ENCODE measurements at places on chromosomes 4 and X.
A peak's percentile ranks its signal among the peaks of the same experiment; 100 is the strongest.

GRCh38 chrX:332916-333610, 14.5 kb upstream of the GTPBP6 start:
- no peak for DNase-seq

- DNase-seq = no peak
These were observed 126.0 kb downstream of the LDB2 start for GRCh38 chr4:16772366-16772850.

- DNase-seq = no peak
These were observed 1.7 kb upstream of the PRRG1 start for GRCh38 chrX:37347420-37347819.

DNA sequence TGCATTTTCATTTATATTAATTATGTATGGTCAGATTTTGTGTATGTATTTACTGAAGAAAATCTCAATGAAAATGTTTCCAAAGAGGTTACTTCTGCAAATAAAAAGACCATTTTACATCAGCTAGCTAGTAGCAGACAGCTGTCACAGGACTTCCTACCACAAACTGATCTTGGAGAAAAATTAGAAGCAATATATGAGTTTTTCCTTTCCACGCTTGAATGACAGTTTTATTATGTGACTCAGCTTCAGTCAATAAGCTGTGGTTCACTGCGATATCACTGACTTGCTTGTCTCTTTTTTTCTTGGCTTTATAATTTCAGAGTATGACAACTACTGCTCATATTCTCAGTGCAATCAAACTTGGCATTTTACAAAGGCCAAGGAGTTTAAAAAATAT, 787.4 kb upstream of the GALNTL6 start:
- DNase-seq = no peak

DNA sequence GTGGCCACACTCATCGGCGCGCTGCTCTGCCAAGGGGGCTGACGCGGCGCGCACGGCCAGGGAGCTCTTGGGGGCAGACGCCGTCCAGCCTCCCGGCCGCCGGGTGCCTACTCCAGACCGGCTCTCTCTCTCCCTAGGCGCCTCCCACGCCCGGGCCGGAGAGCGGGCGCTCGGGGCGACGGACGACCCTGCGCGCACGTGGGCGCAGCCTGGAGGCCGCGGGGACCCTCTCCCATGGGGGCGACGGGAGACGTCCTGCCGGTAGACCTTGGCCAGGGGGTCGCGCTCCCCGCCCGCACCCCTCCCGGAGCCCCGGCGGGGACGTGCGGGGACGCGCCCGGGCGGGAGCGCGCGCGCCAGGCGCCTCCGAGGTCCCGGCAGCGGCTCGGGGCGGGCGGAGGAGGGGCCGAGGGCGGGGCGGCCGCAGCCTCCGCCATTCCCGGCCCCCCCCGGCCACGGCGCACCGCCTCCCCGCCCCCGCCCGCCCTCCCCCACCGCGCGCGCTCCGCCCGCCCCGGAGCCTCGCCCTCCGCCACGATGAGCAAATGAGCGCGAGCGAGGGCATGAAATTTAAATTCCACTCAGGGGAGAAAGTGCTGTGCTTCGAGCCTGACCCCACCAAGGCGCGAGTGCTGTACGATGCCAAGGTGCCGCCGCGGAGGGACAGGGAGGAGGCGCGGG, at the start of gene MSL3:
Gene MSL3, plus strand, starts transcription at position 519 of the 681 bp plus-strand sequence. Its CDS starts 27 bp downstream, at position 546.
- DNase-seq = no peak

DNA sequence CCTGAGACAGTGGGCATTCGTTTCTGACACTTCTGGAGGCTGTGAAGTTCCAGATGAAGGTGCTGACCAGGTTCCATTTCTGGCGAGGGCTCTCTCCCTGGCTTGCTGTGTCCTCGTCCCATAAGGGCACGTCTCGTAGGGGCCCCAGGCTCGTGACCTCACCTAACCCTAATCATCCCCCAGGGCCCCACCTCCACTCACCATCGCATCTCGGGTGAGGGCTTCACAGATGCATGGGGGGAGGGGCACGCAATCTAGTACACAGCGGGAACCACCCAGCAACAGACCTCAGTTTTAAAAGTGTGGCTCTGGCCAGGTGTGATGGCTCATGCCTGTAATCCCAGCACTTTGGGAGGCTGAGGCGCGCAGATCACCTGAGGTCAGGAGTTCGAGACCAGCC, 22.1 kb downstream of the PDE6B start:
- DNase-seq = no peak

GRCh38 chrX:110310000-110310790, 7.7 kb downstream of the AMMECR1 start:
- no peak for DNase-seq

GRCh38 chr4:176758731-176759130, 34.0 kb downstream of the VEGFC start:
- no peak for DNase-seq

GRCh38 chrX:108217876-108218275, 126.3 kb downstream of the ATG4A start:
- no peak for DNase-seq

DNA sequence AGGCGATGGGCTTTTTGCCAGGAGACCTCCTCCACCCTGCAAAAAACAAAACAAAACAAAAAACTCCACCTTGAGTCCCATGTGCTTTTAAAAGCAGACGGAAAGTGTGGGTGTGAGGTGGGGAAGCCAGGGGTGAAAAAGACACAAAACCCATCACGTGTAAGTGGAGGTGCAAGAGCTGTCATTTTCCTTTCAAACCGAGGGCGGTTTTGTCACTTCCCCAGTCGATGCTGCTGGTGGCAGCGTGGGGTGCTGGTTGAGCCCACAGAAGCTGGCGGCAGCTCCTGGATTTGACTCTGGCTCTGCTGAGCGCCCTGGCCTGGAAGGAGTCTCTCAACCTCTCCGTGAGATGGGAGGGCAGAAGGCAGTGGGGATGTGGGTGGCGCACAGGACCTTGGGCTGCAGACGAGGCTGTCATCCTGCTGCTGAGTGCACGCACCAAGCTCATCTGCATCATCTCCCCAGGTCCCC, 110.0 kb downstream of the PSAPL1 start:
- DNase-seq = peak; percentile 33

DNA sequence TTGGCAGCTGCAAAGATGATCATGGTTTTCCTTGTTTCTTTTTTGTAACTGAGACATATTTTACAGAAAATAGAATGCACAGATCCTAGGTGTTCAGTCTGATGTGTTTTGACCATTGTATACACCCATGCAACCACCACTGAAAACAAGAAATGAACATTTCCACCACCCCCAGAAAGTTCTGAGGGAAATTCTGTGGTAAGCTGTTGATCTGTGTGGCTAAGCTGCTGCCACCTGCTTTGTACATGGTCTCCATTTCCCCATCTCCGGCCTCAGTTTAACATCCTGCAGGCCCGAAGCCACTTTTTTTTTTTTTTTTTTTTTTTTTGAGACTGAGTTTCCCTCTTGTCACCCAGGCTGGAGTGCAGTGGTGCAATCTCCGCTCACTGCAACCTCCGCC, 65.3 kb downstream of the NYX start:
- DNase-seq = no peak

GRCh38 chrX:17038277-17038676, 91.8 kb downstream of the REPS2 start:
- DNase-seq = no peak

- DNase-seq = no peak
These were observed at the start of gene IQSEC2 for GRCh38 chrX:53281321-53281822. TSS of gene IQSEC2 (minus strand) at chrX:53281584.

DNA sequence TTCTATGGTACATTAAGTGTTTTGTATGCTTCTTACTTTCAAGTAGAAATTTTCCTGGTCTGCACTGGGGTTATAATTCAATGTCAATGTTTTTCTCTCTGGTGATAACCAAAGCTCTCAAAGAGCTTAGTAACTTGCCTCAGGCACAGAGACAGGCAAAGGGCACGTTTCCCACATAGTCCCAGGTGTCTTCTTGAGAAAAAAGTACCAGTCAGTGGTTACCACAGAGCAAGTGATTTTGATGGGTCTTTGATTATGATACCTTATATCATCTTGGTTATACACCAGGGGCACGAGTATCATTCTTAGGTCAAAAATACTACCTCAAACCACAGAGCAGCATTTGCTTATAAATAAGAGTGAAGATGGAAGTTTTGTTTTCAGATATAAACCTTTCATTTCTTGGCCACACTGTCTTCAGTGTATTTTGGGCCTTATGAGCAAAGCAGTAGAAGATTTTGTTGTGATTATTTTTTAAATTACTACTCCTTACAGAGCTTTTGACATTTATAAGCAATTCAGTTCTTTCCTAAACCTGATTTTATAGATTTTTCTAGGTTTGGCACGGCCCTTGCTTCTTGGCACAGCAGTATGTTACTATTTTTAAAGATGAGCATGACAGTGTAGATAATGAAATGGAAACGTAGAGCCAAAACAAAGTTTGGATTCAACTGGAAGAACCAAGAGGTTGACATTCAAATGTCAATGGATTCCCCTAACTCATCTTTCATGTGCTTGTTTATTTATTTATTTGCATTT, 85.3 kb upstream of the TLL1 start:
- no peak for DNase-seq
